ENCODE measurements at places on chromosomes 13 and 19.

- DNase-seq: no peak
Measured at GRCh38 chr13:69324090-69324886, 783.3 kb upstream of the ATXN8OS start.

GRCh38 chr19:17686592-17687024, 1.5 kb downstream of the UNC13A start:
- DNase-seq: no peak

GRCh38 chr19:1511318-1512317, 1.2 kb downstream of the ADAMTSL5 start:
- no peak for DNase-seq

DNA sequence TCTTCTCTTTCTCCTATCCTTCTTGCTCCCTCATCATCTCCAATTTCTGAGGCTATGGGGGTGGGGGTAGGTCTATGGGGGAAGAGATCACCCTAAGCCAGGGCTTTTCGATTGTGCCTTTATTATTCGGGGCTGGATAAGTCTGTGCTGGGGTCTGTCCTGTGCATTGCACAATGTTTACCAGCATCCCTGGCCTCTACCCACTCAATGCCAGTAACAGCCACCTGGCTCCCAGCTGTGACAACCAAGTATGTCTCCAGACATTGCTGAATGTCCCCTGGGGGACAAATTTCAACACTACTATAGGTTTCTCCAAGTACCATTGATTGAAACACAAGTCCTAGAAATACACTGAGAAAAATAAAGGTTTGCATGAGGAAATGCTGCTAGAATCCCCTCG, 13.2 kb downstream of the CBY2 start:
- no peak for DNase-seq

GRCh38 chr13:89380101-89380500, 1708.9 kb downstream of the SLITRK5 start:
- no peak for DNase-seq

GRCh38 chr19:33463199-33463598, 58.4 kb downstream of the PEPD start:
- DNase-seq: no peak

DNA sequence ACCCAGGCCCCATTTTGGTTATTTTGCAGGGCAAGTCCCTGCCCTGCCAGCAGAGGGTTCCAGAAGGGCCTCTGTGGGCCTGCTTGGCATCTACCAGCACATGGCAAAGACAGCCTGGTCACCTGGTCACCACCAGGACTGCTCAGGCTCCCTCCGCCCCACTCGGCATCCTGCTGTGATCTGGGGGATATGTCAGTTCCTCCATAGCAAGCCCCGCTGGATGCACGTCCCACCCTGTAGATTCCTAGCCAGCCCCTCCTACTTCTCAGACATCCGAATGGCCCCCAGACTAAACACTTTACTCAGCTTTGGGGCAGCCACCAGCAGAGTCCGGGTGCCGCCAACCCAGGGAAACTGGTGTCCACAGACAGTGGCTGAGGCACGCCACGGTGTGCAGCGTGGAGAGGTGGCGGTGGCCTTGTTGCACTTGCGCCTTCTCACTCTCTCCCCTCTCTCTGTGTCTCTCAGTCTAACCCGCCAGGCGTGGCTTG, 31.8 kb upstream of the USE1 start:
- no peak for DNase-seq

DNA sequence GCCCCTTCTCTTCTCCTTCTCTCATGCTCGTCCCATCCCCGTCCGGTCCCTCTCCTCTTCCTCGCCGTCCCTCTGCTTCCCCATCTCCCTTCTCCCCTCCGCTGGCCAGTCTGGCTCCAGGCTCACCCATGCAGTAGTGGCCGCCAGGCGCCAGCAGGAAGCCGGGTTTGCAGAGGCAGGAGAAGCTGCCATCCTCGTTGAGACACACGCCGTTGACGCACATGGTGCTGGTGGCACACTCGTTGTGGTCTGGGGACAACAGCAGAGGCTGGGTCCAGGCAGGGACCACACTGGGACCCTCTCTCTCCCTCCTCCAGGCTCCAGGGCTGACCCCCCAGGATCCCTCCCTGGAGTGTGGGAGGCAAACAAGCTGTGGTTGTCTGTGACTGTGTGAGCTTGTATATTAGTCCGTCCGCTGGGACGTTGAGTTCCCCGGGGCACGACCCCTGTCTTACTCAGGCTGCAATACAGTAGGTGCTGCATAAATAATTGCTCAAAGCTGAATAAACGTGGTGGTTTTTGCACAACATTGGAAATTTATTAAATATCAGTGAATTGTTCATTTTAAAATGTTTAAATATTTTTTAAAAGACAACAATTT, 16.4 kb downstream of the FBN3 start:
- DNase-seq: no peak

DNA sequence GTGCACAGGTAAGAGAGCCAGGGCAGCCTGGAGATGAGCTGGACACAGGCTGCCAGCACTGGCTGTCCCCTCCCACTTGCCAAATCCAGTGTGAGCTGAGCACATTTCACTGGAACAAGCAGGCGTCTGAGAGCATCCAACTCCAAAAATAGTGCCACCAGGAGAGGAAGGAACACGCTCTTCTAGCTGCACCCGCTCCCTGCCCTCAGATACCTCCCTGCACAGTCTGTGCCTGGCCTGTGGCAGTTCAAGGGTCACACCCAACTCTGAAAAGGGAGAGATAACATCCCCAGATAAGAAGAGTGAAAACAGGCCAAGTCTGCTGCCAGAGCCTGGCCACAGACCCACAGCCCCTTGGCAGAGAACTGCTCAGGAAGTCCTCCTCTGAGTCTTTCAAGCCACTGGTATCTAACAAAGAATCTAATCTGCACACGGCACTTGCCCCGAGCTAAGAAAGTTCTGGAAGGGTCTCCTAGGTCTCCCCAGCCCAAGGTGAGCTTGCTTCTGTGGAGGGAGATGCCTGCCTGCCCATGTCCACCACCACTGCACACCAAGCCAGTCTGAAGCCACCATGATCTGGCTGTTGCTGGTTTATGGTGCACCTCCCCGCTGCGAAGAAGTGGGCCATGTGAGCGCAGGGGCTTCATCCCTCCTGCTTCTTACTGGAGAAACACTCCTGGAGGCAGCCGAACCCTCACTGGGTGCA, 14.7 kb downstream of the ELL start:
- DNase-seq: no peak

DNA sequence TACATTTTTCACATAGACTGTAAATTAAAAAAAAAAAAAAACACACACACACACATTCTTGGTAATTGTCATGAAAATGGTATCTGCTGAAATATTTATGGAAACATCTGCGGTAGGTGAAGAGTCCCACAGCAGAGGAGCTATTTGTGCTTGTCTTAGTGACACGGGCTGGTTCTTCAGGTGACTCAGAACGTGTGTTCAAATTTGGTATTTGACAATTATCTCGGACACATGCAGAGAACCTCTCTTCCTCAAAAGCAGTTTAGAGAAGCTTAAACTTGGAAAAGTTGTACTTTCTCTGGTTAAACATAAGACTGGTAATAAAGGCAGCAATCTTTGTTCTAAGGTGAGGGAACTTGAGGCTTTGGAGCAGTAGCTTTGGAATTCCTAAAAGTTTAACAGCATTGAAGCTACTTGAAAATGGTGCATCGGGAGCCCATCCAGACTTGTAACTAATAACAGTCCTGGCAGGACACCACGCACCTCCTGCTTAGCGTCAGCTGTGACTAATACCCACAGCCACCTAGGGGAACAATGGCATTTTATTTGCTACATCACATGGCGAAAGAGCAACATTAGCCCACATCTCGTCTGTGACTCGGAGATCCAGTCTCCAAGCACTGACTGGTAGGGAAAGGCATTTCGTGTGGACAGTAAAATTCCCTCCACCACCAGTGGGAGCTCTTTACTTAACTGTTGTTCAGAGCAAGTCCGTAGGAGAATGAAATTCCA, 1505.1 kb upstream of the SLC10A2 start:
- DNase-seq: no peak

DNA sequence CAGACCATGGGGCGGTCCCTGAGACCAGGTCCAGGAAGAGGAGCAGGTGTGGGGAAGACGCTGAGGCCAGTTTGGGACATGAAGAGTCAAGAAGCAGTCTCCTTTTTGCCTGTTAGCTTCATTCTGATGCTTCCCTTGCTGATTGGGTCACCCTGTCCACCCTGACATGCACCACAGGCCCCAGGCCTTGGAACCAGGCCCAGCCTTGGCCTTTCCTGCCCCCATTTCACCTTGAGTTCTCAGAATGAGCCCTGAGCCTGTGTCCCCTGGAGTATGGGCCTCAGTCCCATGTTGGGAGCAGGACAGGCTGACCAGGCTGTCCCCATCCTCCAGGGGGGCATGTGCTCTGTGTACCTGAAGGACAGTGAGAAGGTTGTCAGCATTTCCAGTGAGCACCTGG, 4.9 kb upstream of the TIMM50 start:
- no peak for DNase-seq

GRCh38 chr13:39784347-39784746, 128.9 kb downstream of the COG6 start:
- DNase-seq: no peak

- DNase-seq: no peak
Measured at GRCh38 chr13:32323912-32324311, 8.6 kb downstream of the BRCA2 start.

DNA sequence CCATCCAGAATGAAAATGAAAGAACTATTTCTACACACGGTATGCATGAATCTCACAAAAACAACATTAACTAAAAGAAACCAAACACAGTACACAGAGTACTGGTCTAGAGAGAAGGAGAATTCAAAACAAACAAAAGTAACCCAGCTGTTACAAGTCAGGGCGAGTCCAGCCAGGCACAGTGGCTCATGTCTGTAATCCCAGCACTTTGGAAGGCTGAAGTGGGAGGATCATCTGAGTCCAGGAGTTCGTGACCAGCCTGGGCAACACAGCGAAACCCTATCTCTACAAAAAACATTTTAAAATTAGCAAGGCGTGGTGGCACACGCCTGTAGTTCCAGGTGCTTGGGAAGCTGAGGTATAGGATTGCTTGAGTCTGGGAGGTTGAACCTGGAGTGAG, 1.7 kb upstream of the PSMC4 start:
- DNase-seq: no peak

DNA sequence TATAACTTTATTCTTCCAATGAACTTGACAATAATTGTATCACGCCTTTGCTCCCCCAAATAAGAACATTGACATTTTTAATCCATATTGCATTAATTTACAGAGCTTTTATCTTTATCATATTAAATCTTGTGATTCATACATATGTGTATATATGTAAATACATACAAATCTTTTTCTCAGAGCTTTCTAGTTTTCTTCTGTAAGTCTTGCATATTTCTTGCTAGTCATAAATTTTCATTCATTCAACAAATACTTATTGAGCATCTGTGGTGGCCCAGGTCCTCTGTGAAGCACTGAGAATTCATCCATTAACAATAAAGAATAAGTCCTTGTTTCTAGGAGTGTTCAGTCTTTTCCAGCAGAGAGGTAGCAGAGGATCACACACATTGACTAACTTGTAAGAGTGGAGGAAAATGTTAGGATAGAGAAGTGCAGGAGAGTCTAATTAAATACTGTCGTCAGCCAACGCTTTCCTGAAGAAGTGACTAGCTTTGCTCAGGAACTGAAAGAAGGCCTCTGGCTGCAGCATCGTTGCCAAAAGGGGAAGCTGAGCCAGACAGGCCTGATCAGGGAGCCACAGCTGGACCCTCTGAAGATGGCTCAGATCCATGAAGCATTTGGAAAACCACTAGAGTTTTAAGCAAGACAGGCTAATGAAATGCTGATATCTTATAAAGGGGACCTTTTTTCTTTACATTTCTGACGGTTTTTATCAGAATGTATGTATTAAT, 38.6 kb upstream of the LAMP1 start:
- DNase-seq: no peak

DNA sequence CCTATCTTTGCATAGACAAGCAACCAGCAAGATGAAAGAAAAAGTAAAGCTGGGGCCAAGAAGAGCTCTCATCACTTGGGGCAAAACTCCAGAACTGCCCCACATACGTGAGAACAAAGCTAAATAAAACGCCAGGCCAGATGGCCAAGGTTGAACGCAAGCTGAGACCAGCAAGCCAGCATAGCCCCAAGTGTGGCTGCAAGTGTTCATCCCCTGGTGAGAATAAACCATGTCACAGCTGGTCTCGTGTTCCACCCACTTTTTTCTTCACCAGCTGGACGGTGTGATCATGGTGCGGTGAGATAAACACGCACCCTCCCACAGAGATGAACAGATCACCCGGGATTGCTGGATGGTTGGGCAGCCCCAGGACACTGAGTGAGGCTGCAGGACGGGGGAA, 109.6 kb upstream of the CACNA1A start:
- no peak for DNase-seq

DNA sequence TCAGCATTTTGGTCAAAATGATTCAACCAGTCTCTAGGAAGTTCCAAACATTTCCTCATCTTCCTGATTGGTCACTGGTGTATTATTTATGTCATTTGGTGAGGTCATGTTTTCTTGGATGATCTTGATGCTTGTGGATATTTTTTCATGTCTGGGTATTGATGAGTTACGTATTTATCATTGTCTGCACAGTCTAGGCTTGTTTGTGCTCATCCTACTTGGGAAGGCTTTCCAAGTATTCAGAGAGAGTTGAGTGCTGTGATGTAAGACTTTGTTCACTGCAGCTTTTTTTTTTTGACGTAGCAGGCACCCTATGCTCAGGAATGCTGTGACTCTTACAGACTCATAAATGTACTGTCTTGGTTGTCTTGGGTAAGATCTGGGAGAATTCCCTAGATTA, 509.5 kb downstream of the SLITRK1 start:
- DNase-seq: no peak

GRCh38 chr13:75675421-75675820, 39.3 kb downstream of the LMO7 start:
- no peak for DNase-seq

DNA sequence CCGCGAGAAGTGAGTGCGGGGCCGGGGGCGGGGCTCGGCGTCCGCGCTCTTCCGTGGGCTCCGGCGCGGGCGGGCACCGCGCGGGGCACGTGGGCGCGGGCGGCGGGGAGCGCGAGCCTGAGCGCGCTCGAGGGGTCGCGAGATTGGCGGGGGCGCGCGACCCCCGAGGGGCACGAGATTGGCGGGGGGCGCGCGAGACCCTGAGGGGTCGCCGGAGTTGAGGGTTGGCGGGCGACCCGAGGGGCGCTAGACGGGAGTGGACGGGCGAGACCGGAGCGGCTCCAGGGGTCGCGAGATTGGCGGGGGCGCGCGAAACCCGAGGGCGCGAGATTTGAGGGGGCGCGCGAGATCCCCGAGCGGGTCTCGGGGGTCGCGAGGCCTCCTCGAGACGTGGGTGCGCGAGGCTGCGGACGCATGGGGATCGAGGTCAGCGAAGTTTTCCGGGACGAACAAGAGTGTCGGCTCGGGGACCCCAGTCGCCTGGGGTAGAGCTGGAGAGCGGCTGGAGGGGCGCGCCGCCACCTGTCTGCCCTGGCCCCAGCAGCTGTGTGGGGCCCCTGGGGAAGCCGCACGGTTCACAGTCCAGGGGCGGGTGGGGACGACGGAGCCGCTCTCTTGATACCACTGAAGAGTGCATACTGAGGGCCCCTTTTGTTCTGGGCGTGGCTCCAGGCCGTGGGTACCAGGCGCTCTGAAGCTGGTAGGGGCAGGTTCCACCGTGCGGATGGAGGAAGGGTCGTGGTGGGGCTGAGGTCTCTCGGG, 682 bp downstream of the SSBP4 start:
- DNase-seq: no peak

Data from activated CD4-positive, CD25-positive, alpha-beta regulatory T cell treated with anti-CD3 and anti-CD28 coated beads, Interleukin-2, amount 50 U/mL, for 16 hours (primary cell).